ENCODE measurements at places on chromosomes 2 and 18. TPM values are rescaled to one million over a fixed set of nuclear protein-coding genes. Genes with fewer than 3 reads are reported as not detected.

Gene ASB18
- total RNA-seq: not detected

Gene G6PC2
- total RNA-seq: not detected

DNA sequence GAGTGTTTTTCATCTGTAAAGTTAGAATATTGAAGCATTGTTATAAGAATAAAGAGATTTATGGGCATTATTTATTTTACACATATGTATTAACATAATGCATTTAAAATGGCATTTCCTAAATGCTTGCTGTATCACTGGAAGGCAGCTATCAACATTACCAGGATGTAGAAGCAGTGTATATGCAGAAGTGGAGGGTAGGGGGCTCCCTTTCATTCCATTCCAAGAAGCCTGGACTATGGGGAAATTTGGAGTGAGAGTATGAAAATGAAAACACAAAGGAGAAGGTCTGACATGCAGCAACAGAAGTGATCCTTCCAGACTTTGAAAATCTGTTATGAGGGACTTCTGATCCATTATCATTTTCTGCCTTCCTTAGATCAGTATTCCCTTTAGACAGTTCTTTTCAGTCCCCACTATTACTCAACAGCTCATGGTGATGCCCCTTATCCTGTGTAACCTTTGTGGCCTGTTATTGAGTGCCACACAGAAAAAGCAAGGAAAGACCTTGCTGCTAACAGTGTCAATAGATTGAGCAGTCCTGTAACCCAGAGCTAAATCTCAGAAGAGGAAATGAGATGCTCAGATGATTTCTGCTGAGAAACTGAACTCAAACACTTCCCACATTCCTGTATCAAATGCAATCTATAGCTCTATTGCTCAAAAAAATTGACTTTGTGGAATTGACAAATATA, 216.6 kb downstream of the HNMT start:
- H3K27ac ChIP-seq: no peak overlapping the region
- no peak for DNase-seq
- H3K27me3 ChIP-seq: no peaks in the 10 kb centered on the region
- no peak overlapping the region for H3K4me3 ChIP-seq

- no peak overlapping the region for H3K4me3 ChIP-seq
- DNase-seq: no peak
- H3K27me3 ChIP-seq: no peaks in the 10 kb centered on the region
- no peaks in the 10 kb centered on the region for H3K4me1 ChIP-seq
- H3K36me3 ChIP-seq: no peaks in the 10 kb centered on the region
These were observed 53.8 kb downstream of the NEDD4L start for GRCh38 chr18:58097907-58098166.

Gene IL1A
- not detected for total RNA-seq

GRCh38 chr2:62396880-62397279, 109.1 kb downstream of the TMEM17 start:
- no peak overlapping the region for H3K4me3 ChIP-seq
- no peak overlapping the region for H3K27ac ChIP-seq
- H3K4me1 ChIP-seq: no peaks in the 10 kb centered on the region
- H3K36me3 ChIP-seq: no peaks in the 10 kb centered on the region
- no peak for DNase-seq
- no peaks in the 10 kb centered on the region for H3K27me3 ChIP-seq

GRCh38 chr2:199228887-199229819, 228.6 kb downstream of the SATB2 start:
- H3K4me3 ChIP-seq: no peak overlapping the region
- no peak overlapping the region for H3K27ac ChIP-seq
- no peaks in the 10 kb centered on the region for H3K4me1 ChIP-seq
- no peaks in the 10 kb centered on the region for H3K36me3 ChIP-seq
- no peaks in the 10 kb centered on the region for H3K27me3 ChIP-seq

DNA sequence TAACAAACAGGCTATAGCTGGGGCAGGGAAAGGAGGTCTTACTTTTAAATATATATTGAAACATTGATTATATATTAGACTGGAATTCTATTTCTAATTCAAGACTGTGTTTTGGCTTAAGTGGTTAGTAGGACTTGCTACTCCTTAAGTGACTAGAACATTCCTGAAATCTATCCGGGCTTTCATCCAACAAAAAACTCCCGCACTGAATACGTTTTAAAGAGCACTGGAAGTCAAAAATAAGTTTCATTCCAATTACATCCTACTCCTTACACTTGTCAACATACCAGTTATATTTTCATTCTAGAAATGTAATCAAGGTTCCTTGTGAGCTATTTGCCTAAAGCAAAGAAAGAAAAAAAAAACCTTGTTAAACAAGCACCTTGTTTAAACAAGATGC, 204.6 kb downstream of the SP3 start:
- no peak overlapping the region for H3K27ac ChIP-seq
- H3K4me1 ChIP-seq: no peaks in the 10 kb centered on the region

Data from breast epithelium (tissue), 4 donors.